ENCODE measurements at places on chromosomes 2 and 18. TPM values are rescaled to one million over a fixed set of nuclear protein-coding genes. Genes with fewer than 3 reads are reported as not detected.

- no peak overlapping the region for H3K27ac ChIP-seq
- no peaks in the 10 kb centered on the region for H3K4me1 ChIP-seq
- DNase-seq, result no peak
These were observed 18.3 kb downstream of the NHEJ1 start for GRCh38 chr2:219142329-219142728.

- no peaks in the 10 kb centered on the region for H3K27me3 ChIP-seq
- no peak overlapping the region for H3K4me3 ChIP-seq
- DNase-seq, result no peak
- no peak overlapping the region for H3K27ac ChIP-seq
These were observed 13.0 kb upstream of the DLX1 start for GRCh38 chr2:172072303-172072702.

DNA sequence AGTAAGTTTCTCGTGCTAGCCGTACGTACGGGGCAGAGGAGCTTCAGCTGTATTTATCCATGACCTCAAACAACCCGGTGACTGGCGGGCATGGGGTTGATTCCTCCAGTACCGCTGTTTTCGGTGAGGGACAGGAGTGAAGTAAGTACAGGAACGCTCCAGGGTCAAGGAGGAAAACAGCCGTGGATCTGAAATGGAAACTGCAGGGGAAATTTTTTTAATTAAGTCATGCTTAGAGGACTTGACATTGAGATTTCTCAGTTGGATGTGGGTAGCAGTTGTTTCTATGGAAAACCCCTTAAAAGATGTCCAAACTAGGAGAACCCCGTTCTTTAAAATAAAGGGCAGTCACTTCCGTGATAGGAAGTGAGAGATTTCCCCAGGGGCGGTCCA is 1.2 kb downstream of the RAB12 start:
- peak overlapping the region; percentile 90 for H3K4me3 ChIP-seq
- DNase-seq, result no peak
- H3K27me3 ChIP-seq, result peaks cover 4% of the 10 kb centered on the region
- H3K36me3 ChIP-seq, result no peaks in the 10 kb centered on the region
- H3K4me1 ChIP-seq, result peaks cover 26% of the 10 kb centered on the region

DNA sequence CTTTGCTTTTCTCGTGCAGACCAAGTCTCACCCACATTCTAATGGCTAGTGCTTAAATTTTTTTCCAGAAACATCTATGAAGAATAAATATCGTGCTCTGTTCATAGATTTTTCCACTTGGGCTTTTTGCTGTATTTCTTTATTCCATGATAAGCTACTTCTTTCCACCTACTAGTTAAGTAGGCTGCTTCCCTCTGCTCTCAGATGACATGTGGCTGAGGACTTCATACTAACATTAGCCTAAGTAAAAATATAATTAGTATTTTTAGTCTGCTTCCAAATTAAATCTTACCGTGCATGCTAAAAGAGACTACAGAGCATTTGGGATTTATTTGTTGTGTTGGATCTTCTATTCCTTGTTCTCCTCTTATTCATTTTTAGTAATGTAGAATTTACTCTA is 102.4 kb downstream of the SH3RF3 start:
- H3K27me3 ChIP-seq, result peaks cover 22% of the 10 kb centered on the region
- DNase-seq, result no peak
- H3K4me3 ChIP-seq, result no peak overlapping the region
- H3K27ac ChIP-seq, result no peak overlapping the region
- no peaks in the 10 kb centered on the region for H3K4me1 ChIP-seq
- no peaks in the 10 kb centered on the region for H3K36me3 ChIP-seq

DNA sequence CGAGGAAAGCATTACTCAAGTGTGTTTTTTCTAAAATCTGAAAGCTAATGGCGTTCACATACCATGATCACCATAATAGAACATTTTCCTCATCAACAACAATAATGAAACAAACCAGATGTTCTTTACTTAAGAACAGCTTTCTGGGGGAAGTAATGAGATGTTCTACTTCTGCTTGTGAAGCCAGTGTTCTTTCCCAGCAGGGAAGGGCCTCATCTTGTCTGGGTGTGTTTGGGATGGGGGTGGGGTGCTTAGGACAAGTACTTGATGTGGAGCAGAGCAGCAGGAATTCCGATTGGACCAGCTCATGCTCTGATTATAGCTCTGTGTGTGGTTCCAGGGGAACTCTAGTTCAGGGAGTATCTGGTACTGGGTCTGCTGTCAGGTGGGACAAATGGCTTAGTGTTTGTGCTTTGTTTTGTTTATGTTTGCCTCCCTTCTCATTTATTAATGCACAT is 163.0 kb upstream of the NOSTRIN start:
- no peak overlapping the region for H3K27ac ChIP-seq
- H3K36me3 ChIP-seq, result no peaks in the 10 kb centered on the region
- H3K4me1 ChIP-seq, result no peaks in the 10 kb centered on the region
- H3K4me3 ChIP-seq, result no peak overlapping the region
- H3K27me3 ChIP-seq, result no peaks in the 10 kb centered on the region

- no peak for DNase-seq
- H3K36me3 ChIP-seq, result peaks cover 4% of the 10 kb centered on the region
- H3K27ac ChIP-seq, result peak overlapping the region; percentile 90
- H3K27me3 ChIP-seq, result no peaks in the 10 kb centered on the region
These were observed 1.3 kb downstream of the ATP5F1A start for GRCh38 chr18:46096651-46097300.

DNA sequence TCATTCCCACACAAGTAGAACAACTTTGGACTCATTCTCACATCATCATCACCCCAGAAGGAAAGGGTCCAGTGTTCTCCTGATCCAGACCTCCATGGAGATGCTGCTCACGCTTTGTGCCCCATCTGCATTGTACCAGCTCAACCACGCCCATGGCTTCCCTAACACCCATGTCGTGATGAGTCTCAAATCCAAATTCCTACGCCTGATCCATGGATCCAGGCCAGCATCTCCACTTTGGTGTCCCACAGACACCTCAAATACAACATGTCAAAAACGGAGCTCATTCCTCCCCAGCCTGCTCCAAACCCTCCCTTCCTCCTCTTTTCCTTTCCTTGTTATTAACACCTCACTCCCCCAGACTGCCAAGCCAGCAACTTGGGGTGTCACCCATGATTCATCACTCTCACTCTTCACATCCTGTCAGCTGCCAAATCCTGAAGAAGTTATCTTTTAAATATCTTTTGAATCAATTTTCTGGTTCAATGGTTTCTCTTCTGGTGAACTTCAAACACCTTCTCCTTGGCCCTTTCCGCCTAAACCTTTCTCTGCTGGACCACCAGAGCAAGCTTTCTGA is 30.2 kb upstream of the FAM124B start:
- H3K36me3 ChIP-seq, result no peaks in the 10 kb centered on the region
- no peaks in the 10 kb centered on the region for H3K4me1 ChIP-seq
- peaks cover 13% of the 10 kb centered on the region for H3K27me3 ChIP-seq
- H3K4me3 ChIP-seq, result no peak overlapping the region
- no peak for DNase-seq

- no peaks in the 10 kb centered on the region for H3K36me3 ChIP-seq
- no peak overlapping the region for H3K4me3 ChIP-seq
- DNase-seq, result no peak
These were observed 434.4 kb upstream of the ETAA1 start for GRCh38 chr2:66962716-66963115.

DNA sequence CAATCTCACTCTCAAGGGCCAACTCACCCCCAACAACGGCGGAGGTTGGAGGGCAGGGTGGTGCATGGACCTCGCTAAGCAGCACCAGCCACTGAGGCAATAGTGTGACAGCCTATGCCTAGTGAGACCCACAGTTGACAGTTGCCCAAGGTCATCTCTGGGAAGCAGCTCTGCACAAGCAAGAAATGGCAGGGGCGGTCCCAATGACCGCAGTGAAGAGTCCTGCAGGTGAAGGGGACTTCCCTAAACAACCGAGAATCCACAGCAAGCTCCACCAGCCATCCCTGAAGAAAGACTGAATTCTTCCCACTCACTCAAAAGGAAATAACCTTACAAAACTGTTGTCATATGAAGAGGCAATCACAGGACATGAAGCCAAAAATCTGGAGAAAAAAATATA is 313.4 kb upstream of the ID2 start:
- no peak overlapping the region for H3K27ac ChIP-seq
- DNase-seq, result no peak
- no peak overlapping the region for H3K4me3 ChIP-seq
- H3K36me3 ChIP-seq, result no peaks in the 10 kb centered on the region
- H3K27me3 ChIP-seq, result no peaks in the 10 kb centered on the region

GRCh38 chr2:141393214-141393545 is 737.6 kb downstream of the LRP1B start:
- H3K27me3 ChIP-seq, result no peaks in the 10 kb centered on the region
- H3K4me3 ChIP-seq, result no peak overlapping the region
- DNase-seq, result no peak
- no peaks in the 10 kb centered on the region for H3K36me3 ChIP-seq
- H3K27ac ChIP-seq, result no peak overlapping the region

- no peak overlapping the region for H3K27ac ChIP-seq
- no peak overlapping the region for H3K4me3 ChIP-seq
- H3K4me1 ChIP-seq, result no peaks in the 10 kb centered on the region
- no peaks in the 10 kb centered on the region for H3K27me3 ChIP-seq
These were observed 472.6 kb downstream of the TXNL1 start for GRCh38 chr18:56165601-56166355.

DNA sequence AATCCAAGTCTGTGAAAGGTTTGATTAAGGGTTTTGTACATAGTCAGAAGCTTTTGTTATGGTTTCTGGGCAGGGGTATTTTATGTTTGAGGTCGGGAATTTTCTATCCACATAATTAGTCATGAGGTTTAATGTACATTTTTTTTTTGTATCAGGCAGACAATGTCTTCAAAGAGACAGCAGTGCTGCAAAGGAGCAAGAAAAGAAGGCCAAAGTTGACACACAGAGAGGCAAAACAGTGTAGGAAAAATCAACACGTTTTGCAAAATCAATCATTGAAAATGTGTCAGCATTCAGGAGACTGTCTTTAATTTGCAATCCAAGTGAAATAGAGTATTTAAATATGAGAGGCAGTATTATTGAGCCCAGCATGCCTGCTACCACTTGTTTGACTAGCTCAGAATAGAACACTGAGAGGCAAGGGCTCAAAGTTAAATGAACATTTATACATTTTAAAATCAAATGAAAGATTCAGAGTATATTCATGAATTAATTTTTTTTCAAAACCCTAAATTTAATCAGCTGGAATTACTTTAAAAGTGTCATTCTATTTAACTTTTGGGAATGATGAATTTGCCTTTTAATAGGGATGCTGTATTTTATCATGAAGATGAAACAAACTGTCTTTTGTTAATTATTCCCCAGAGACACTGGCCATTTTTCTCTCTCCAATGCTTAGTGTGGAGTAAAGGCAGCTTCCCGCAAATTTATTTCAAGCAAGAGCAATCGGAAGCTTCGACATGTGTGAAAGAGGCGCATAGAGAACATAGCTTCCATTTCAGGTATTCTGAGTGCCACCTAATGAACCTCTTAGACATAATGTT is 11.3 kb downstream of the VRK2 start:
- H3K27ac ChIP-seq, result no peak overlapping the region
- no peaks in the 10 kb centered on the region for H3K27me3 ChIP-seq
- no peaks in the 10 kb centered on the region for H3K36me3 ChIP-seq
- no peak overlapping the region for H3K4me3 ChIP-seq

The GPR17 gene
- total RNA-seq, result not detected

The SLC5A7 gene
- total RNA-seq, result not detected

The ABCG8 gene
- not detected for total RNA-seq

The NEUROD1 gene
- total RNA-seq, result not detected

The CHST10 gene
- 5.8 TPM for total RNA-seq

The DES gene
- 1.3 TPM for total RNA-seq

Data from T-cell (primary cell).